ENCODE measurements at places on chromosomes 12 and 14. TPM values are rescaled to one million over a fixed set of nuclear protein-coding genes. Genes with fewer than 3 reads are reported as not detected.

DNA sequence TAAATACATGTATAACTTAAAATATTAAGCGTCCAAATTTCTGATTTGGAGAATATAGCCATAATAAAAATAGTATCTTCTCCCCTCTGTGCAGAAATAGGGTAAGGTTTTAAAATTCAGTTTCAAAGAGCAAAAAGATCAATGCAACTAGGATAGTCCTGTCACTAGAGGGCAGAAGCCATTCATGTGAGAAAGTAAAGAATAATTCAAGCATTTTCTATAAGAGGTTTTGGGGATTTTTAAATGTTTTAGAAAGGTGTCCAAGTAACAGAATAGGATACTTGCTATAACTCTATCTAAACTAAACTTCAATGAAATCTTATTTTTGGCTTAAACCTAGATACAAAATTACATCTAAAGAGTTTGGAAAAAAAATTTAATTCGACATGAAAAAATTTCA lies 50.3 kb downstream of the ADAMTS20 start:
- peak; percentile 21 for DNase-seq

DNA sequence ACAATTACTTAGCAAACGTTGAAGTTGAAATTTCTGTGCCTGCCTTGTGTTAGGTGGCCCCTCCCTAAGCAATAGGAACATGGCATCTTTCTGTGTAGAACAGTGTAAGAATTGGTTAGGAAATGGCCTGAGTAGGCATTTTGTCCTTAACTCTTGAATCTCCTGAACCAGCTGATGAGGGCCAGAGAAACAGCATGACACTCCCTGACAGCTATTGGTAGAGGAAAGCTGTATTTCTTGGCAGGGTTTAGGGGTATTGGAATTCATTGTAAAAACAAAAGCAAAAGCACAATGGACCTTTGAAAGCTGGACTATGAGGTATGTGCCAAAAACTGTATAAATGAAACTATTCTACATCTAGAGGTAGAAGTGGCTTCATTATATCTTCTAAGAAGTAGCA lies 40.6 kb upstream of the LRTM2 start:
- no peak for DNase-seq

DNA sequence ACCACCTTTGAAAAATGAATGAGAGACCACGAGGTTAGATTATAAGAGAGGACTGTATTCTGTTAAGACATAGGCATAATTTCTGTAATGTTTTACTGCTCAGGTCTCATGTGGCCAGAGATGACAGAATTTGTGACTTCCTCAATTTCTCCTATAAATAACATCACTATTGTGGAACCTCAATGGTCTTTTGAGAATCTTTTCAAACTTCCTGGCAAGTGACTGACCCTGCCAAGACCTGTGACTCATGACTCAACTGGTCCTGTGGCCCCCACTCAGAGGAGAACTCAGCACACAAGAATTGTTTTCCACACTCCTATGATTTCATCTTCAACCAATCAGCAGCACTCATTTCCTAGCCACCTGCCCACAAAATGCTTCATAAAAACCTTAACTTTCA lies 508.2 kb upstream of the ATP2B1 start:
- peak; percentile 23 for DNase-seq

- DNase-seq: no peak
Observed at GRCh38 chr12:80625051-80625450, 82.4 kb upstream of the MYF6 start.

DNA sequence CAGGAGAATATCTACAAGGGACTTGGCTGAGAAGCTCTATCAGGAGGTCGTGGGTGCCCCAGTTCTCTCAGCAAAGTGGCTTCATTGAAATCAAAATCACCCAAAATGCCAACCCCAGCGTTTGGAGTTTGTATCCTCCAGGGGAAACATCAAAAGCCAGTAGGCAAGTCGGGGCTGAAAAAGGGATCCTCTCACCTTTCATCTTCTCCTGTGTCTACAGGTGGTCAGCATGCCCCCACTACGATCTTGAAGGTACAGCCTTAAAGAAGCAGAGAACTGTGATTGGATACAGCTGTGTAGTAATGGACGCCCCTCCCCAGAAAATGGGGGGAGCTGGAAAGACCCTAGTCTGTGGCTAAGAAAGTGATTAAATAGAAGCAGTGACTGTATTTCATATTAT lies 22.2 kb downstream of the HRK start:
- no peak for DNase-seq

GRCh38 chr14:67963960-67964812 lies 144.6 kb downstream of the RAD51B start:
- DNase-seq: peak; percentile 88

DNA sequence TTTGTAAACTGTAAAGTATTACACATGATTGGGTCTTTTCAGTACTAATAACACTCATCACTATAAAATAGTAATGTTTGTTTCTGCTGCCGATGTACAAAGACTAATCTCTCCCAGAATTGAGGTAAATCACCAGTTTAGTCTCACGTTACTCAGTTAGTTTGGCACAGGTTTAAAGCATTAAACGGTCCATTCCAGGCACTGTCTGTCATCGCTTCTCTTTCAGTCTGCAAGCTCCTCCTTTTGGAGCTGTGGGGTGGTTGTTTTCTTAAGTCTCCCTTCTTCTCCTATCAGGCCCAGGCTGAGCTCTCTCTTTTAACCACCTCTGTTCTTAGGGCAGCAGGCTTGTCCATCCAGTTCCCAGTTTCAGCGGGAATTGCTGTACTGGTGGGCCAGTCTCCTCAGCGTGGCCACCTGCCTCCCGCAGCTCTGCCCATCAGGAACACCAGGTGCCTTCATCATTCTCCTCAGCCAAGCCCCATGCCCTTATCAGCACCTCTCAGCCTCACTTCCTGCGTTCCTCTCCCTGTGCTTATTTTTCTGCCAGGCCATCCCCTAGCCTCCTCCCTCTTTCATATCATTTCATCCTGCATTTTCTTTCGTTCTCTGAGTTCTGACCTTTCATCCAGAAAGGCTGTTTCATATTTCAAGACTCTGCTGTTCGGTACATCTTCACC lies 149.0 kb downstream of the TGFB3 start:
- peak; percentile 74 for DNase-seq

GRCh38 chr12:122981587-122982476 lies 1.4 kb downstream of the ARL6IP4 start:
- no peak for DNase-seq

GRCh38 chr14:20723488-20723887 lies 22.2 kb upstream of the EDDM3A start:
- no peak for DNase-seq

DNA sequence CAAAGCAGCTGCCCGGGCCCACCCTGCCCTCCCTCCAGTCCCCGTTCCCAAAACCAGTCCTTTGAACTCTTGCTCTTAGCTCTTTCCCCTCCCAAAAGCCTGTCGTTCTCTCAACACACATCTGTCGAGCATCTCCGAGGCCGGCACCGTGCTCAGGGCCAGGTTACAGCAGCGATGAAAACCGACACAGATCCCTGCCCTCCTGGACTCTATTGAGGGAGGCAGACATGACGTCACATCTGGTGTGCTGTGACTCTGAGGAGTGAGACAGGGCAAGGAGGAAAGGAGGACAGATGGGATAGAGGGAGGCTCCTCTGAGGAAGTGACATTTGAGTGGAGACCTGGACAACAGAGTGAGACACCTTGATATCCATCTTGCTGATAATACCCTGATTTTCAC lies 34.6 kb upstream of the PWP1 start:
- no peak for DNase-seq

GRCh38 chr12:103901518-103902173 lies 28.6 kb upstream of the HSP90B1 start:
- no peak for DNase-seq

GRCh38 chr12:13444076-13444475 lies 247.6 kb downstream of the EMP1 start:
- no peak for DNase-seq

DNA sequence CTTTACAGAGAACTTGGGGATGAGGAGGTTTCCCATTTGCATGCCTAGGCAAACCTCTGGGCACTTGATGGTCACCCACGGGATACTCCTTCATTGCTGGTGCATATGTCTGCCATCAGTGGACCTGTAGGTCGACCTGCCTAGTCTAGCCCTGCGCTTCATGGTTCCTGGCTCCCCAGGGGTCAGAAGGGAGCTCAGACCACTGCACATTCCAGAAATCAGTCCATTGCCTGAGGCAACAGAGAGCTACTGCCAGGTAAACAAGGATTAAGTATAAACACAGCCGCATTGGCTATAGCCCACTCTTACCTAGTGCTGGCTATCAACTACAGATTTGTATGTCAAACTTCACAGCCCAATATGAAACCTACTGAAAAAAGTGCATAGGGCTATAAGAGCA lies 476.4 kb downstream of the SOX5 start:
- no peak for DNase-seq

ARMH4 gene
- total RNA-seq: under 0.01 TPM

CNTN1 gene
- 30.3 TPM for total RNA-seq

GPX2 gene
- total RNA-seq: 1.3 TPM

KRT8 gene
- 309 TPM for total RNA-seq

RAPGEF3 gene
- total RNA-seq: 3.9 TPM
